ENCODE measurements at places on chromosomes 3 and 15.

DNA sequence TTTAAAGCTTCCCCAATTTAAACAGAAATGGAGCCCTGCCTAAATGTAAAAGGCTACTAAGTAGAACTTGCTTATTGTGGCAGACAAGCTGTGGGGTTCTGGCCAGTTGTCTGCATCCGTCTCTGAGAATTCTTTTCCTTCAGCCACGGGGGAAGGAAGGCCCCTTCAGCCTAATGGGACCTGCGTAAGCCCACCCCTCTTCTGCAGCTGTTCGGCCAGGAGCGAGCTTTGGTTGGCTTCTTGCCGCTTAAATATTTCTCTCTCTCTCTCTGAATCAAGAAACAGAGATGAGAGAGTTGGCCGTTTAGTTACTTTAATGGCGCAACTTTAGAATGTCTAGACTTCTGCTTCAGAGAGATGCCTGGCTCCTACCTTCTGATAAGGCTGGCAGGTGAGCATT lies 151.7 kb upstream of the PROK2 start:
- no peak for DNase-seq

GRCh38 chr3:120566243-120566975 lies 29.7 kb upstream of the NDUFB4 start:
- DNase-seq = peak; percentile 24

GRCh38 chr3:47083786-47084185 lies 80.1 kb downstream of the SETD2 start:
- no peak for DNase-seq

GRCh38 chr15:86121568-86122225 lies 42.0 kb downstream of the AGBL1 start:
- no peak for DNase-seq

- peak; percentile 71 for DNase-seq
Observed at GRCh38 chr3:134373271-134374104, 759 bp downstream of the AMOTL2 start.

DNA sequence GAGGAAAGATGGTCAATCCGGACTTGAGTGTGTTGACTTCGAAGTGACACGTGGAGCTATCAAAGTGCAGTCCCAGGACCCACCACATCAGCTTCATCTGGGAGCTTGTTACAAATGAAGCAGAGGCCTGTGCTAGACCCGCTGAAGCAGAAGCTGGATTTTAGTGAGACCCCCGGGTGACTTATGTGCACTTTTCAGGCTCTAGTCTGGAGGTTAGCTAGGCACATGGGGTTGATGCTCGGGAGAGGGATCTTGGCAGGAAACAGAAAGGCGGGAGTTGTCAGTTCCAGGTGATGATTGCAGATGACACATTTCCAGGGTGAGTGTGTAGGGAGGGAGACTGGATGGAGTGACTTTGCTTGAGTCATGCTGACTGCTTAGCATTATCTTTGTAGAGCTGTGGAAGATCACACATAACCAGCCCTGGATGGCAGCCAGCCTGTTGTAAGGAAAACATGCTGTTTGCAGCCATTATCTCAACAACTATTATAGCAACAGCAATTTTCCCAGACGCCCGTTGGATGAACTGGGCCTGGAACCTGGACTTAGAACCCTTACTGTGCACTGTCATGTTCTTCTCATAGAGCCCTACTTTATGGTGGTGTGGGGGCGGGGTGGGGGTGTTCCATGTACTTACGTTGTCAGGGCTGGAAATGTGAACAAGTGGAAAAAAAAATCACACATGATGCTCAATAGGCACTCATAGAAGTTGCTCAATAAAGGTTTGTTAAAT lies 122.4 kb downstream of the THSD4 start:
- no peak for DNase-seq

- DNase-seq = no peak
Observed at GRCh38 chr3:149114458-149114857, 15.0 kb upstream of the HPS3 start.

- peak; percentile 51 for DNase-seq
Observed at GRCh38 chr15:70195587-70196305, 98.0 kb upstream of the TLE3 start.

DNA sequence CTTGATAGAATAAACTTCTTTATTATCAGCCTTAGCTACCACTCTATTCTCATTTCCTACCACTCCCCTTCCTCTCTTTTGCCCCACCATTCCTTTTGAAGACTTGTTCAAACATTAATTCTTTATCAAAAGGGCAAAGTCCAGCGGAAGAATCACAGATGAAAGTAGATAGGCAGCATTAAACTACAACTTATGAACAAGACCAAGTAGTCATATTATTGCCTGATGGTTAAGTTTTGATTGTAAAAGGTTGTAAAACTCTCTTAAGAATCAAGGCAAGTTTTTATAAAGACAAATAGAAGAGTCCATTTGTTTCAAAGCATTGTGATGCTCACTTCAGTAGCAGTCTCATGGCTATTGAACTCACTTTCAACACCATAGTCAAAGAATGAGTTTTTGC lies 22.4 kb upstream of the TGFBR2 start:
- DNase-seq = no peak

GRCh38 chr3:196179380-196180308 lies 31.6 kb downstream of the ZDHHC19 start:
- peak; percentile 77 for DNase-seq

DNA sequence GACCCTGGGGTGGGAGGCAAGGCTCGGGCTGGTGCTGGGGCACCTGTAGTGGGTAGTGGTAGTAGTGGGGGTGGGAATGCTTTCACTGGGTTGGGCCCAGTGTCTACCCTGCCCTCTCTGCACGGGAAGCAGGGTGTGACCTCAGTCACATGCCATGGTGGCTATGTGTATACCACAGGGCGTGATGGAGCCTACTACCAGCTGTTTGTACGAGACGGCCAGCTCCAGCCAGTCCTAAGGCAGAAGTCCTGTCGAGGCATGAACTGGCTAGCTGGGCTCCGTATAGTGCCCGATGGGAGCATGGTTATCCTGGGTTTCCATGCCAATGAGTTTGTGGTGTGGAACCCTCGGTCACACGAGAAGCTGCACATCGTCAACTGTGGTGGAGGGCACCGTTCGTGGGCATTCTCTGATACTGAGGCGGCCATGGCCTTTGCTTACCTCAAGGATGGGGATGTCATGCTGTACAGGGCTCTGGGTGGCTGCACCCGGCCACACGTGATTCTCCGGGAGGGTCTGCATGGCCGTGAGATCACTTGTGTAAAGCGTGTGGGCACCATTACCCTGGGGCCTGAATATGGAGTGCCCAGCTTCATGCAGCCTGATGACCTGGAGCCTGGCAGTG lies 5.2 kb downstream of the DALRD3 start:
- DNase-seq = no peak

GRCh38 chr15:51328926-51329325 lies 9.5 kb downstream of the CYP19A1 start:
- no peak for DNase-seq

DNA sequence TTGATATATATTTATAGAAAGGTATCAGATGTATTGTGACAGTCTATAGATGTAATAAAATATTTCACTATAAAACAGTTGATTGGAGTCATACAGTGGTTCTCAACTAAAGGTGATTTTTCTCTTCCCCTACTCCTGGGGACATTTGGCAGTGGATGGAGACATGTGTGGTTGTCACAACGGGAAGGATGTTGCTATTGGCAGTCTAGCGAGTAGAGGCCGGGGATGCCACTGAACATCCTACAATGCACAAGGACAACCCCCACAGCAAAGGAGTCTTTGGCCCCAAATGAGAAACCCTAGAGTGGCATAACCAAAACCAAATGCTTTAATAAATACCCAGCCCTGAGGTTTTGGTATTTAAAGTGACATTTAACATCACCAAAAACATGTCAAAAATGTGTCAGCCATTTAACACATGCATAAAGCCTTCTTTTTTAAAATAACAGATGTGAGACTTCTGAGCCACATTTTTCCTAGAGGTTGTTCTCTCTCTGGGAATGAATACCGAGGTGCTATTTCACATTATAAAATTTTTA lies 367.5 kb downstream of the PTPRG start:
- DNase-seq = no peak

DNA sequence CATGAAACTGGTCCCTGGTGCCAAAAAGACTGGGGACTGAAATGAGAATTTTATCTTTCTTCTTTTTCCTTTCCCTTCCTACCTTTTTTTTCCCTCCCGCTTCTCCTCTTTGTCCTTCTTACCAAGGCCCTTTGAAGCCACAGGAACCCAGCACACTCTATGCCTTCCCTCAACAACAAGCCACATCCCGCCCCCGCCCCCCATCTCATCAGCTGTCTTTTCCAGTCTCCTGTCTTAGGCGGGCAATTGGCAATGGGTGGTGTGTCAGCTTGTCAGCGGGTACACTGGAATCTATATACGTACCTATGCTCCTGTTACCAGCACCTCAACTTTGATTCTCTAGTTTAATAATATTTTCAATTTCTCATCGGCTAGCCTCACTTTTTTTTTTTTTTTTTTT lies 56.3 kb upstream of the CHD2 start:
- DNase-seq = no peak

- no peak for DNase-seq
Observed at GRCh38 chr3:168312984-168313383, 217.3 kb upstream of the GOLIM4 start.

- DNase-seq = no peak
Observed at GRCh38 chr15:97652041-97652440, 308.5 kb upstream of the ARRDC4 start.

GRCh38 chr3:70620367-70620766 lies 307.9 kb upstream of the MDFIC2 start:
- DNase-seq = no peak

- no peak for DNase-seq
Observed at GRCh38 chr3:8456412-8456811, 45.2 kb upstream of the LMCD1 start.

- no peak for DNase-seq
Observed at GRCh38 chr15:87470923-87471322, 785.6 kb downstream of the NTRK3 start.

DNA sequence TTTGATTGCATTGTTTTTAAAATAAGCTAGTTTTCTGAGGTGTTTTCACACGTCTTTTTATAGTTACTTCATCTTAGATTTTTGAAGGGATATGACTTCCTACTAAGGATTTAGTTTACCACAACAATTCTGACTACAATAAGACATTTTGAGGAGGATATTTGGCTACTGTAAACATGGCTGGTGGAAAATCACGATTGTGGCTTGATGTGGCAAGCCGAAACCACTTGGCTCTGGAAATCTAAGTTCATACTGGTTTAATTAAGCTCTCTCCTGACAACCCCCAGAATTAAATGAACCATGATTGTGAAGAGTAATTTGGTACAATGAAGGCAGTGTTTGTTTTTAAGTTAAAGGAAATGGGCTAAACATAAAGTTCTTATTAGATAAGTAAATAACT lies 30.8 kb downstream of the ST3GAL6 start:
- no peak for DNase-seq

DNA sequence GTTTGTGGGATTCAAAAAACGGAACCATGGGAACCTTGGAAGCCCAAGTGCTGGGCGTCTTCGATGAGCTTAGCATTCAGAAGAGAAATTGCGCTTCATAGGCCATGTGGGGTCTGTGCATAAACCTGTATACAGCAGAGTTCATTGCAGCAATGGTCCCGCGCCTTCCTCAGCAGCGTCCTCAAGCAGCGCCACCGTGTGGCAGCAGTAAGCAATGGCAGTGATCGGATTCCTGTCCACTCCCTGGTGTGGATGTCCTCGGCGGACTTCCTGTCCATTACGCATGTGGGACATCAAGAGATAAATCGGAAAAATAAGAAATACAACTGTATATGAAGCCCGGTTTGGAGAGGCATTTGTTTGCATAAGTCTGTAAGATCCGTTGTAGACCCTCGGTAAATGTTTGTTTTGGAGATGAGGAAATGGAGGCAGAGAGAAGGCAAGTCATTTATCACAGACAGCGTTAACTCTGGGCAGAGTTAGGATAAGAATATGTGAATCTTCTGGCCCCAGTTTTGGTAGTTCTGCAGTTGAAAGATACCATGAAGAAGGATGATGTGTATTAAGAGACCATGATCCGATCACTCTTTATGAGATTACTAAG lies 57.7 kb downstream of the CNTN4 start:
- DNase-seq = no peak

GRCh38 chr3:2992534-2992933 lies 117.6 kb downstream of the IL5RA start:
- DNase-seq = no peak

GRCh38 chr15:34084086-34084485 lies 17.6 kb downstream of the EMC7 start:
- DNase-seq = no peak

DNA sequence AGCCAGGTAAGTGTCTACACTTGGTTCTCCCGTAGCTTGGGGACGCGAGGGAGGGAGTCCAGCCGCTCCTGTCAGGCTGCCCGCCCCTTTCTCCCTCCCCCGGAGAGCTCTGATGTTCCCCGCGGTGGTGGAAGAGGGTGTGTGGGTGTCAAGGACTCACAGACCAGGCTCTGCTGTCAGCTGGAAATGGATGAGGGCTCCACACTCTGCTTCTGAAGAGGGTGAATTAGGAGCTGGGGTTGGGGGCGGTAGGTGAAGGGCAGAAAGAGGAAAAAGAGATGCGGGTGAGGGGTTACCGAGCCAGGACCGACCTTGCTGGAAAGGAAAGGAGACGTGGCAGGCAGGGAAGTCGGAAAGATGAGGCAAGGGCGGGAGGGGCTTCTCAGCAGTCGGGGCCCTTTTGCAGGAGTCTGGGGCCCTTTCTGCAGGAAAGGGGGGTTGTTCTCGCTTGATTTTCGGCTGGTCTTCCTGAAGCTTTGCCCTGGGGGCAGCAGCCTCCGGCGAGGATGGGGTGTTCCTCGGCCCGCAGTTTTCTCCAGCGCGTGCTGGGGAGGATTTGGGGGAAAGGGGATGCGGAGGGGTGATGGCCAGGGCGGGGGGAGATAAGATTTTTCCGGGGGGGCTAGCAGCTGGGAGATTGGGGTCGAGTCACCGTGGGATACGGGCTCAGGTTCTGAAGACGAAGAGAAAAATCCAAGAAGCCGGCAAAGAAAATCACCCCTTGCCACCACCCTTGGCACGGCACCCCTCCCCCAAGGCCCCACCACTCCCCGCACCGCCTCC lies 602 bp upstream of the BAHD1 start:
- peak; percentile 27 for DNase-seq

DNA sequence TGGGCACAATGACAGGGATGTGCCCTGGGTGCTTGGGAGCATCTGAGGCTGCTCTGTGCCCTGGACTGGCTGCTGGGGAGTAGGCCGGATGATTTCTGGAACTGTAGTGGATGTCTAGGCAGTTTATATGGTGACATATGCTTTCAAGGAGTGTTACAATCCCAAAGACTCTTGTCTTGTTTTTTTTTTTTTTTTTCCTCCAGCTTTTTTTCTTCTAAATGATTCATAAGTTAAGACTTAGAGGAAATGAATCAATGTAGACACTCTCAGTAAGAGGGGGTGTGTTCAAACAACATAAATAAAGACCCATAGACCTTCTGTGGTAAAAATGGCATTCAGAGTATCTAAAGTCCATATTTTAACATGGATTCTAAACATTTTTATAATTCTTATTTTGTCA lies 706.1 kb upstream of the GOLIM4 start:
- DNase-seq = no peak

- no peak for DNase-seq
Observed at GRCh38 chr3:12316729-12317351, 28.0 kb downstream of the PPARG start.

GRCh38 chr15:49062900-49063299 lies 16.7 kb upstream of the SECISBP2L start:
- DNase-seq = no peak
